Activated naive CD4-positive, alpha-beta T cell (primary cell): ENCODE measurements at places on chromosomes 7 and 10.

GRCh38 chr10:109996225-109996624 is 11.6 kb upstream of the ADD3 start:
- DNase-seq: no peak

DNA sequence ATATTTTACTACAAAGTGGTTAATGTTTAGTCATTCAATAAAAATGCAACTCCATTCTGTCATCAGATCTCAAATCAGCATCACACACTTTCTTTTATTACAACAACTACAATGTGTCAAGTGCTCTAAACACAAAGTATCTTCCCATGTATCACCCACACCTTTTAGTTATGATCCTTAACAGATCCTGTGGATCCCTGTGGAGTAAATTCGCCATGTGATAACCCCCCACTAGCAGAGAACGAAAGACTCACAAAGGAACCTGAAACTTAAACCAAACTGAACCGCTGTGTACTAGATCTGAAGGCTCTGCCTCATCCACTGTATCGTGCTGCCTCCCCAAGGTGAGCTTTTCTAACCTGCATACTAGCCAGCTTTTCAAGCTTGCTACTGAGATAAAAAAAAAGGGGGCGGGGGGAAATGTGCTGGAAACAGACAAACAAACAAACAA is 1.7 kb downstream of the DPY19L1 start:
- DNase-seq: no peak

GRCh38 chr7:151010307-151011096 is 13.8 kb downstream of the ATG9B start:
- DNase-seq: no peak

- no peak for DNase-seq
Measured at GRCh38 chr7:53245721-53246120, 210.3 kb downstream of the POM121L12 start.

- DNase-seq: no peak
Measured at GRCh38 chr10:116215651-116216050, 57.4 kb downstream of the GFRA1 start.

GRCh38 chr7:54860003-54860775 is 101.2 kb upstream of the SEC61G start:
- DNase-seq: no peak

GRCh38 chr10:132539894-132540293 is 2.3 kb downstream of the INPP5A start:
- DNase-seq: no peak

- DNase-seq: no peak
Measured at GRCh38 chr10:100569687-100570481, 34.1 kb downstream of the HIF1AN start.

GRCh38 chr10:132061465-132061864 is 4.3 kb upstream of the JAKMIP3 start:
- no peak for DNase-seq

DNA sequence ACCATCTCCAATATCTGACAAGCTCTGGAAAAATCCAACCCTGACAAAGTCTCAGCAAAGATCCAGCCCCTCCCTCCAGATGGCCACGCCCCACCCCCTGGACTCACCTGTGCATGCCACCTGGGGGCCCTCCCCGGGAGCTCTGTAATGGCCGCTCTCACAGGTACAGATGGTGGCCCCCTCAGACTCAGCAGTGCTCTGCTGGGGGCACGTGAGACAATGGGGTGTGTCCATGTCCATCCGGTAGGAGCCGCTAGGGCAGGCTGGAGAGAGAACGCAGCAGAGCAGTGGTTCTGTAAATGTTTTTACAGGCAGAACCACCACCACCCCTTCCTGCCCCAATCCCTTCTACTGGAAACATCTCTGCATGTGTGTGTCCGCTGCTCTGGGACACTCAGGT is 9.5 kb downstream of the EPHA1 start:
- DNase-seq: no peak

- DNase-seq: no peak
Measured at GRCh38 chr7:108517951-108518350, 8.0 kb downstream of the PNPLA8 start.

DNA sequence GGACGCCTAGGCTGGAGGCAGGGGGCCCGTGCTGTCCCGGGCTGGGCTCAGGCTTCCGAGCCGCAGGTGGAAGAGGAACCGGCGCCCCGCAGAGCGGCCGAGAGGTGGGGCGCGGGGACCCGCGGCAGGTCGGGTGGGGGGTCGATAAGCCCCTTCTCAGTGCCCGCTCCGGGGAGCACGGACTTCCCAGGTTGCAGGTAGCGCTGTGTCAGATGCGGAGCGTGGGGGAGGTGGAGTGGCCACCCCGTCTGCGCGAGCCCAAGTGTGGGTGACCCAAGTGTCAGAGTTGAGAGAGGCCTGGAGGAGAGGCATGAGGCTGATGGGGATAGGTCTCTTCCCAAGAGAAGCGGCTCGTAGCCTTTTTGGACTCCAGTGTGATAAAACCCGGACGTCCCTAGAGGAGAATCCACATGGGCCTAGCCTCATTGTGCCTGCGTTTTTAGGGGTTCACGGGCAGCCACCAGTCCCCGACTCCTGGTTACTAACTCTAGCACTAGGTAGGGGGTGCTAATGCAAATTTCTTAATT is 580 bp downstream of the EEPD1 start:
- peak; percentile 45 for DNase-seq

DNA sequence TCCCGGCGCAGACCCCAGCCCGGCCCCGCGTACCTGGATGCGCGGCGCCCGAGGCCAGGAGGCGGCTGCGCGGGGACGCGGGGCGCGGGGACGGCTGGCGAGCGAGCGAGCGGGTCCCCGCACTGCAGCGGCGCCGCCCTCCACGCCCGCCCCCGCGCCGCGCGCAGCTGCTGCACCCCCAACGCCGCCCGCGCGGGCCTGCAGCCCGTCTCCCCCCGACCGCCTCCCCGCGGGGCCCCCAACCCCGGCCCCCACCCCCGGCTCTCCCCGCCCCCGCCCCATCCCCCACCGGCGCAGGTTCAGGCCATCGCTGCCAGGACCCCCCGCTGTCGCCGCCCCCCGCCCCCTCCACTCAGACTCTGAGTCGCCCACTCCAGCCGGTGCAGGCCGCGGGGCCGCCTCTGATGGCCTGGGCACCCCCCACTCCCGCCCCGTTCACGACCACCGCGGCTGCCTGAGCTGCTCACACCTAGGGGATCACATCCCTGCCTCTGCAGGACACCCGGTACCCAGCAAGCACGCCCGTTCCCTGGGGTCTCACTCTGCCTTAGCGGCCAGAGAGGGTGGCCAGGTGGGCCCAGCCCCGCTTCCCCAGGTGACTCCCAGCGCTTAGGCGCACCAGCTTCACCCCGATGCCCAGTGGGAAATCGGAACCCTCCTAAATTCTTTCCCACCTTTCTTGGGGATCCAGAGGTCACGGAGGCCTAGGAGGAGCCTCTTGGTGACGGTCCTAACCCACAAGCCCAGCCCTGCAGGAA is 13.9 kb upstream of the DNAAF5 start:
- DNase-seq: no peak

DNA sequence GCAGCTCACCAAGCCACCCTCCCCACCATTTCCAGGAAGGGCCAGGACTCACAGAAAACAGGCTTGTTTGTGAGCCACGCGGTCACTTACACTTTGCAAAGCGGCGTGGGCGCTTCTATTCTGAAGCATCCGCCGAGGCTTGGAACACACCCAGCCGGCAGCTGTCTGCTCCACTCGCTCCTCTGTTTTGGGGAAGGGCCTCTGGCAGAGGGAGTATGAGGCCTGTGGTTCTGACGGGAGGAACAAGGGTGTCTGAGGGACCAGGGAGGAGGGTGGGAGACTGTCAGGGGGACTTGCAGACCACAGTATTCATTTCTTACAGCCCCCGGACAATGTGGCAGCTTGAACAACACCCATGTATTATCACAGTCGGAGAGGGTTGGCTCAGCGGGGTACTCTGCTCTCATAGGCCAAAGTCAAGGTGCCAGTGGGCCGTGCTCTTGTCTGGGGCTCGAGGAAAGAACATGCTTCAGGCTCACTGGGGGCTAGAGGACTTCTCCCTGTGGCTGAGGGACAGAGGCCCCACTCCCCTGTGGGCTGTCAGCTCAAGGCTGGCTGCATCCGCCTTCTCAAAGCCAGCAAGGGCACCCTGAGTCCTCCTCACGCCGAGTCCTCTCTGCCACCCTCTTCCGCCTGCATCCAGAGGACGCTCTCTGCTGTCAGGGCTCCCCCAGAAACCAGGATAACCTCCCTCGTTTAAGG is 60.4 kb upstream of the FAM20C start:
- no peak for DNase-seq

- no peak for DNase-seq
Measured at GRCh38 chr10:69505636-69506318, 54.5 kb downstream of the TSPAN15 start.

GRCh38 chr7:37357637-37357996 is 91.0 kb downstream of the ELMO1 start:
- no peak for DNase-seq

- no peak for DNase-seq
Measured at GRCh38 chr10:24307116-24307515, 98.2 kb downstream of the KIAA1217 start.

- DNase-seq: no peak
Measured at GRCh38 chr10:78175444-78176015, 141.9 kb downstream of the RPS24 start.

DNA sequence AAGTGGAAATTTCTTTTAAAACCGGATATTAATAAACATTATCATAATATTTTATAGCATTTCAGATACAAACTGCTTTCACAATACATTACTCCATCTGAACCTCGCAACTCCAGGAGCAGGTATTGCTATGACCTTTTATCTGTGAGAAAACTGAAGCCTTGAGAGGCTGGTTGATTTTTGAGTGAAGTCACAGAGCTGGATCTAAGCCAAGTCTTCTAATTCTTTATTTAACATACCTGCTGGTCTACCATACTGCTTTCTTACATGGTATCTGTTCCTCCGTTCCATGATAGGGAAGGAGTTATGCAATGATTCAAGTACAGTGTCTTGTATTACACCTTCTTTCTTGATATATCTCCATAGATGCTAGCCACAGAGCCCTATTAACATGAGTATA is 37.4 kb upstream of the ITGB8 start:
- DNase-seq: no peak

DNA sequence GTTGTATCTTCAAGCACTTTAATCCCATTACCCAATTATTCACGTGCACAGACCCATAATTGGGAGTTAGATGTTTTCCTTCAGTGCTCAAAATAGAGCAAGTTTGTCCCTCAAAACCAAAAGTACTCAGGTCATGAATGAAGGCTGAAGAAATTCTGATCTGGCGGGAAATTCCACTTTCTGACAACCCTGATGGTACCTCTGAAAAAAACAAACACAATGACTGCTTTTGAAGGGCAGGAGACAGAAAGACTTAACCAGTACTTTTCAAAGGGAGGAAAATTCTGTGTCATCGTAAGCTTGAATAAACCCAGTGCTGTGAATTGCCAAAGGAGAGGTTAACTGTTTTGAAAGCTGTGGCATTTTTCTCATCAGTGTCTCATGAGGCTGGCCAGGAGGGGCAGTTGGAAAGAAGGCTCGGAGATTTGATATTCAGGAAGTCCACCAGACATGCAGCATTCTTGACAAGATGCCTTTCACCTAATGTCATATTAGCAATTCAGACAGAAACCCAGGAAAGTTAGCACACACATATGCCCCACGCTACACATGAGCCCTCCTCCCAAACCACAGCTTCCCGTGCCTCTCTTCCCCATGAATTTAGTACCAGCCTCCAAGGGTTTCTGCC is 347.0 kb downstream of the KCNMA1 start:
- no peak for DNase-seq

DNA sequence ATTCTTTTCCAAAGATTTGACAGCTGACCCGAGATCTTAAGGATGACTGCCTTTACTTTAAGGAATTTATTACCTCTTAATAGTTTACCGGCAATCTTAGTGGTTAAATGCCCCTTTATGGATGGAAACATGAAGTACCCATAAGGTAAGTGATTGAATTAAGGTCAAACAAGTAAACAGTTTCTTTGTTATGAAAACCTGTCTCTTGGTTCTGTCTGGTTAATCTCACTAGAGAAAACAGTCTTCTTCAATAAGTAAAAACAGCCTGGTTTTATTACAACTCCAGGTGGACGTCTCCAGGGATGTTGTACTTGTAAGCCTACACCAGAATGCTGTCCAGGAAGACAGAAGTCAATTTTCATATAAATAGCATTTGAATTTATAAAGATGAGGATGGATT is 161.8 kb upstream of the MTPN start:
- DNase-seq: no peak

- no peak for DNase-seq
Measured at GRCh38 chr7:152859781-152860191, 100.2 kb downstream of the ACTR3B start.

- peak; percentile 57 for DNase-seq
Measured at GRCh38 chr10:72316748-72317435, 37.8 kb downstream of the DNAJB12 start.

DNA sequence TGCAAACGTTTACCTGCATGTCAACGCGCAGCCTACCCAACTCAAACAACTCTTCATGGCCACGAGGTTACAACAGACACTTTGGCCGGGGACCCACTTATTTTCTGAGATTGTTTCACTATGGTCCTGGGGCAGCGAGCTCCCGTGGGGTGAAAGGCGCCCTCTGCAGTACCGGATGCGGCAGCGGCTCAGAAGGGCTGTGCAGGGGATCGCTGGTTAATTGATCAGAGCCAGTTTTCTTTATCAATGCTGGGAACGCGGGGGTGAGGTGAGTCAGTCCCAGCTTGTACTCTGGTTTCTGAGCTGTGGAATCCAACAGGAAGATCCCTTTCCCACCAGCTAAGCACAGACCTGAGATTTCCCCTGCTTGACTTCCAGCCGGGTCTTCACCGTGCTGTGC is 366.5 kb upstream of the KLF6 start:
- no peak for DNase-seq

DNA sequence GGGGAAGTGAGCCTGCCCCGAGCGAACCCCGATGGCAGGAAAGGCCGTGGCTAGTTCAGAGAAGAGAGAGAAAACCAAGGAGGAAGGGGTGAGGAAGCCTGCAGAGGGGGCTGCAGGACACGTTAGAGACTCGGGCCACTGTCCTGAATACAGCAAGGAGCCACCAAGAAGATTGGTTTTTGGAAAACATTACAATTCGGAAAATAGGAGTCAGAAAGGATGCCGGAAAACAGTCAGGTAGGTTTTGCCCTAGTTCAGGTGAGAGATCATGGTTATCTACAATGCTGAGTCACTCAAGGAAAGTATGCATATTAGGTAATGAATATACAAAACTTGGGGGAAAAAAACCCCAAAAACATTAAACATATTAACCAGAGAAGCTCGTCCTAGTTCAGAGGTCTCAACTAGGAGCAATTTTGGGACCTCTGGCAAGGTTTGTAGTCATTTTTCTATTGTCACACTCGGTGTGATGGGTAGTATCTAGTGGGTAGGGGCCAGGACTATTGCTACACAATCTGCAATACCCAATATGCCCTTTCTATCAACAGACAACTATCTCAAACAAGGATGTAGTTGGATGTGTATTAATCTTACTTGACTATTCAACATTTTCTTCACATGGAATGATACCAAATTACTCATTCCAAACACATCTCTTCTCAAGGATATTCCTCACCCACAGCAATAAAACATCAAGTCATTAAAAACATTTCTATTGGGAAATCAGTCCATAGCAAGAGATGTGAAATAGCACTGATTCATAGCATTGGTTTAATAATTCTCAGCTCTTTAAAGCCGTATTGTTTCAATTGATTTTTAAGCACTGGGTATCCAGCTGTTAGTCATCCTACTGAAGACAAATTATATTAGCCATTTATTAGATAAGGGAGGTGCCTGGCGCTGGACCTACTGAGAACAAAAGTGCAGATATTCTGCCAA is 74.4 kb upstream of the RSU1 start:
- DNase-seq: no peak

- no peak for DNase-seq
Measured at GRCh38 chr10:59649606-59650346, 59.9 kb downstream of the SLC16A9 start.
